ENCODE measurements at places on chromosomes 3 and 15. TPM values are rescaled to one million over a fixed set of nuclear protein-coding genes. Genes with fewer than 3 reads are reported as not detected.

Gene ZNF860
- total RNA-seq: 0.80 TPM

DNA sequence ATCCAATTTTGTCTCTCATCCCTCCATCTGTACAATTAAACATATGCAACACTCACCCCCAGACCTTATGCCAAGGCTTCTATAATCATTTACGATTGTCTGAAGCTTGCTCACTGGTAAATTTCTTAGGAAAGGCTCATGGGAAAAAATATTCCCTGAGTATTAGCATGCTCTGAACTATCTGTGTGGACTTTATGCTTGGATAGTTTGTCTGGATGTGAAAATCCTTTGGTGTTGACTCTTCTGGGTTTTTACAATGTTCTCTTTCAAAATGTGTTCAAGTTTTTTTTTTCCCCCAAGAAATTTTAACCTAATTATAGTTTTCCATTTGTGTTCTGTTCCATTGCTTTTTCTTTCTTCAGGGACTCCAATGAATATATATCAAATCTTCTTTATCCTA lies 19.9 kb upstream of the TTBK2 start:
- DNase-seq: no peak

Gene CHST13
- 0.29 TPM for total RNA-seq

- DNase-seq: no peak
Observed at GRCh38 chr3:197149-197827, 725 bp downstream of the CHL1 start.

DNA sequence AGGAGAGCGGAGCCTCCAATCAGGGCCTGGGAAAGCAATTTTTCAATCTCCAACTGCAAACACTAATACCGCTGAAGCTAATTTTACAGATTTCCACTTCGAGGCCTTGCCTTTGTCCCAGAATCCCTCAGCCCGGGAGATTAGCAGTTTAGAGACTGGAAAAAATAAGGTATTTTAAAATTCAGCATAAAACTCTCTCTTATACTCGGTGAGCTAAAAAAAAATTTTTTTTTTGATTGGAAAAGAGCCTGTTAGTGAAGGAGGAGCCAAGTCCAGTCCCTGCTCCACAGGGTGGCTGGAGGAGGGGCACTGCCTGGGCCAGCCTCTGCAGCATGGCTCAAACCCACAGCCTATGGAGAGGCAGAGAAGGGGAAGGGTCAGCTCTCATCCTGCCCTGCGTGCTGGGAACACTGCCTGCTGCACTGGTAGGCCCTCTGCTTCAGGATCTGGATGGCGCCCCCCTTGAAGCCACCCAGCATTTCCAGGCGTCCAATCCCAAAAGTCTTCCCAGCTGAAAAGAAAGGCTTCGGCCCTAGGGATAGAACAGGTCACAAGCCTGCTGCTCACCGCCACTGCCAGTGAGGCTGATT lies 48.9 kb downstream of the CACNA2D2 start:
- no peak for DNase-seq

GRCh38 chr3:135762188-135762856 lies 203.2 kb upstream of the PPP2R3A start:
- DNase-seq: no peak

GRCh38 chr3:173529062-173529711 lies 131.6 kb downstream of the NLGN1 start:
- no peak for DNase-seq

DNA sequence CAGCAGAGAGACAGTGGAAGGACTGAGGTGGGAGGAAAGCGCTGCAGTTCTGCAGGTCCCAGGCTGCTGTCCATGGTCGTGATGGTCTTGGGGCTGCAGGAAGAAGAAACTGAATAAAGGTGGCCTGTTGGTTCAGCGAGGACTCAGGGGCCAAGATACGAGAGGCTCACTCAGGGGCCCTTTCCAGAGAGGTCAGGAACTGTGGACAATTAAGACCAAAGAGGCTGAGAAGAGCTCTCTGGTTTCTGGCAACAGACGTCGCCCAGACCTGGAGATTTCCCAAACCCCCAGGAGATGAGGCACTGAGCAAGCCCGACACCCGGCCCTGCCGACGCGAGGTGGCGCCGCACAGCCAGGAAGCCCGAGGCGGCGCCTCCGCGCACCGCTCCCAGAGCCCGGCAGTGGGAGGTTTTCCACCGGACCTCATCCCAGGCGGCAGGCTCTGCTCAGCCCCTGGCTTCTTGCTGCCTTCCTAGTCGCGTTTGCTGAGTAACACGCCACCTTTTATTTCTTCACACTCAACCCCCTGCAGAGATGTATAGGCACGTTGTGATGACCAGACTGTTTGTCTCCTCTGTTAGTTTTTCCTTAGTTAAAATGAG lies 56.4 kb upstream of the ARRDC4 start:
- DNase-seq: peak; percentile 61

Gene B3GALNT1
- total RNA-seq: 14.6 TPM

Gene CLDN1
- 0.80 TPM for total RNA-seq

DNA sequence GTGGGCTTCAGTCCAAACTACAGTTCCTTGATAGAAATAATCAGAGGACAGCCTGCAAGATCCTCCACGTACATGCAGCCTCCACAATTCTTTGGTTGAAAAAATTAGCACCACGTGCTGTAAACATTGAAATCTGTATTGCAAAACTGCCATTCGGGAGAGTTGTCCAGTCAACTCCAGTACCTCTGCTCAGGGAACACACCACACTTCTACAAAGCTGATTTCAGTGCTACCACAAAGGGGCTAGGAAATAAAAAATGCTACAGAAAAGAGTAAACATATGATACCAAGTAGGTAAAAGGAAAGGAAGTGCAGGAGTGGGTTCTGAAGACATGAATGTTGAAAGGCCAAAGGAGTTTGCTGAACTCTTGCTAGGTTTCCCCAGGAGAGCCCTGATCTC lies 40.4 kb downstream of the GHSR start:
- no peak for DNase-seq

DNA sequence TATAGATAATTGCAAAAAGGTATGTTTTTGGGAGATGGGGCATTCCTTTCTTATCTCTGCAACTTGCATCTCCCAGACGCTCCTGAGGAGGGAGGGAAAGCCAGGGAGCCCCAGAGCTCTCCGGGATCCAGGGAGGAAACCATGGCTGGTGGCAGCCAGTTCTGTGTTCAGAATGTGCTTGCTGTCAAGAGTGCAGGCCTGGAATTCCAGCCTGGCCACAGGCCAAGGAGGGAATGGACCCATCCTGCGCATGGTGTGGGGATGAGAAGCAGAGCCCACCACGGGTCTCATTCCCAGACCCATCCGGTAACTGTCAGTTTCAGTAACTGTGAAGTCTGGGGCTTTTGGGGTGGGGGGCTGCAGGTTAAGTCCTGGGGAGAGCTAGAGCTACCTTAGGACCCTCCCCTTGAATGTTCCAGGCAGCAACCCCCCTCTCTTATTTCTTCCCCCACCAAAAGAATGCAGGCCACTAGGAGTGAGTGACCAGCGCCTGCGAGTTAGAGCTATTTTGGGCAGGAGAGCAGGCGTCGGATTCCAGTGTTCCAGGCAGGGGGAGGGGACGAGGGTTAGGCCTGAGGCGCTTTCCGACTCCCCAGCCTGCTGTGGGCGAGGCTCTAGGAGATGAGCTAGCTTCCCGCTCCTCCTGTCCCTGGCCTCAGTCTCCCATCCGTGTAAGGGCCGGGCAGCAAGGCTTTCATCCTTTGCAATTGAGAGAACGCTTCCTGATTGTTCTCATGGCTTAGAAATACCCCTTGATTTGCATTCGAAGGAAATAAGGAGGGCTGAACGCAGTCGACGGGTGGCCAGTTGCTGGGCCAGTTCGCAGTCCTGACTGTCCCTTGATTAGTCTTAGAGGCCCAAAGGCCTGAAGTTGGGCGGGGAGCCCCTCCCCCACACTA lies 781 bp upstream of the DAG1 start:
- peak; percentile 64 for DNase-seq

GRCh38 chr3:65960087-65960486 lies 78.6 kb downstream of the MAGI1 start:
- no peak for DNase-seq

- DNase-seq: no peak
Observed at GRCh38 chr15:92395098-92395635, 1.5 kb downstream of the ST8SIA2 start.

GRCh38 chr3:32841341-32841740 lies 23.5 kb downstream of the TRIM71 start:
- DNase-seq: no peak

- no peak for DNase-seq
Observed at GRCh38 chr15:38041576-38041975, 107.1 kb downstream of the TMCO5A start.

GRCh38 chr3:193897288-193897687 lies 238.7 kb upstream of the HES1 start:
- no peak for DNase-seq

GRCh38 chr15:29089731-29090616 lies 179.6 kb downstream of the NSMCE3 start:
- no peak for DNase-seq

Gene ABHD14A
- total RNA-seq: 32.6 TPM

DNA sequence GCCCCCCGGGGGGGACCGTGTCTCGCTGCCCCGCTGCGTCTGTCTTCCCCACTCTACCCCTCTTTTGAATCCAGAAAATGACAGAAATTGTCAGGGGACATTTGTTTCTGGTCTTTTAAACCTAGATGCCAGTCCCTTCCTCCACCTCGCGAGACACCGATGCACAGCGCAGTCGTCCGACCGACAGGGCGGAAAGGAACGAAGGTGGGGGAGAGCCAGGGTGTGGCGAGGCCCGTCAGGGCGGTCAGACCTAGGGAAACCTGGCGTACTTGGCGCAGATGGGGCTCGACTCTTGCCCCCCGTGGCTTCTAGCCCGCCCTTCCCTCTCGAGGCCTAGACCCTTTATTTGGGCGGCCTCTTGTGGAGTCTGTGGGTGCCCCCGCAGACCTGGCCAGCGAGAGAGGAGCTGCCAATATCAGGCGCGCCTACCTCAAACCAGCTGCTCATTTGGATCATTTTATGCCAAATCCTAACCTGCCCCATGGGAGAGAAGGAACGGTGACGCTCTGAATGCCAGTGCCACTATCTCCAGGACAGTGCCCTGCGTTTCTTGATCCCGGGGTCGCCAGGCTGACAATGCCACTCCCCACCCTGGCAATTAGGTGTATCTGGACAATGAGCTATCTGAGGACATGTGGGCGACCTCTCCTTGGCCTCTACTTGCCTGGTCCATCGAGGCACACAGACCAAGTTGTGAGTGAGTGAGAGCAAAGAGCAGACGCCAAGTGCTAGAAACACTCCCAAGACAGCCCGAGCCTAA lies 500 bp upstream of the RAB6B start:
- DNase-seq: no peak

DNA sequence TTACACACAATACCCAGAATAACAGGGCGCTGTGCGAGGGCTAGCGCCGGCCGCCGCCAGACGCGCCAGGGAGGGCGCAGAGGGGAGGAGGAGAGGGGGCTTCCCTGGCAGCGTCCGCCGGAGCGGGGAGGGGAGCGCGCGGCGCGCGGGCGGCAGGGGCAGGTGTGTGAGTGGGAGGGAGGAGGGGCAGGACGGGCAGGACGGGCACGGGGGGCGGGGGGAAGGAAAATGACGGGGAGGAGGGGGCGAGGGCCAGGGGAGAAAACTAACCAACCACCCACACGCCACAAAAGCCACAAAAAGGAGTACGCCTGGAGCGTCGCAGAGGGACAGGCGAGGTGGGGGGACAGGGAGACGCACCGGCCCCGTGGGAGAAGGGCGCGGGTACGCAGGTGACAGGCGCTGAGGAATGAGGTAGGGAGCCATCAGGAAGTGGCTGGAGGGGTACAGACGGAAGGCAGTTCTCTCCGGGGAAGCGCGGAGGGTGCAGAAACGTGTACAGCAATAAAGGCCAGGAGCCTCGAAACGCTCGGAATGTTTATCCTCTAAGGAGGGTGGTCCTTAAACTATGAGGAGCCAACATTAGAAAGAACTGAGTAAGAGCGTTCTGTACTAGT lies 610 bp upstream of the SATB1 start:
- DNase-seq: no peak

Gene PLXNB1
- total RNA-seq: 182 TPM

DNA sequence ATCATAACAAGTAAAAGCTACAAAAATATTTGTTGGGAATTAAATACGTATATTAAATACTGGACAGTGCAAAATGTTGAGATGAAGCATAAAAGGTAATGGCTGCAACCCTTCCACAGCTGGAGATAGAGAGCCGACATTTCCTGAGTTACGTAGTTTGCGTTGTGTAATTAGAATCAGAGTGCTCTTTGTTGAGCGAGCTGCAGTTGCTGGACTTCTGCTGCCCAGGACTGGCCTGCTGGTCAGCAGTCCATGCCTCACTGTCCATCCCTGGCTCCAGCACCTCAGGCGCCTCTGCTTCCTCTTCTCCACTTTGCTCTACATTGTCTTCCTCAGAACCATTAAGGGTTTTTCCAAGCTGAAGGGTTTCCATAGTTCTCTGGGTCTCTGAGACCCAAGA lies 28.4 kb upstream of the SHC4 start:
- no peak for DNase-seq

DNA sequence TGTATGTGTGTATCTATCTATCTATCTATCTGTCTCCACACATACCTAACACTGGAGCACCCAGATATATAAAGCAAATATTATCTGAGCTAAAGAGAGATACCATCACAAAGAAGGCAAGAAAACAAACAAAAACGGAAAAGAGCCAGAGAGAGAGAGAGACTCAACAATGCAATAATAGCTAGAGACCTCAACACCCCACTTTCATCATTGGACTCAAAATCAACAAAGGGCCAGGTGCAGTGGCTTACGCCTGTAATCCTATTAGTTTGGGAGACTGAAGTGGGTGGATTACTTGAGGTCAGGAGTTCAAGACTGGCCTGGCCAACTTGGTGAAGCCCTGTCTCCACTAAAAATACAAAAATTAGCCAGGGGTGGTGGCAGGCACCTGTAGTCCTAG lies 23.4 kb downstream of the NCBP2 start:
- DNase-seq: no peak

Gene BFSP2
- not detected for total RNA-seq

DNA sequence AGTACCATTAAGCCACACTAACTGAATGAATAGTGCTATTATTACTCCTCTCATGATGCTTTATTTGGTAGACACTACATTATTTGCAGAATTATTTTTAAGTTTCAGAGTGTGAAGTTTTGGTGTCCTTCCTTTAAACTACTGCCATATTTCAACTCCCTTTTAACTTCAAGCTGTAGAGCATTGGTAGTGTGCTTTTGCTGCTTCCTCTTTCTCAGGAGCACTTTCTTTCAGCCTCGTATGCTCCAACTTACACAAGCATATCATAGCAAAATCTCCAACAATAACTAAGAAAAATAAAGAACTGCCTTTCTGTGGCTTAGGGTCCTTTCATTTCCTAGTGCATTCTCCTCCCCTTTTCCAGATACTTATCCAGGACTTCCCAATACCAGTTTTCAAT lies 476.4 kb upstream of the AGTR1 start:
- DNase-seq: no peak

Gene HCLS1
- 144 TPM for total RNA-seq

DNA sequence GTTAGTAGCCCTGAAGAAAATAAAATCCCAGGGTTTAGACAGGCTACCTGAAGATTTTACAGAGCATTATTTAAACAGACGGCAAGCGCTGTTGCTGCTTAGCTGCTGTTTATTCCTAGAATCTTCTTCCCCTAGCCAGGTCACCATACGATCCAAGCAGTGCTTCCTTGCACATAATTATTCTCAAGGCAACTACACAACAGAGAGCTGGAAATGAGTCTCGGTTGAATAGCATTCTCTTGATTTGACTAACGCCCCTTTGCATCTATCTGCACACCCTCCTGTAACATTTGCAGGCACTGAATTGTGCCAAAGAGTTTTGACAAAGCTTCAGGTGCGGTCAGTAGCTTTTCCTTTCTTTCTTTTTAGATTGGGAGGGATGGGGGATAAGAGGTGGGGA lies 564.4 kb downstream of the TBL1XR1 start:
- no peak for DNase-seq

Data from breast epithelium (tissue), 4 donors.